ENCODE measurements at places on chromosomes 3 and 15.

GRCh38 chr15:35293353-35294130, 208.4 kb upstream of the NANOGP8 start:
- DNase-seq: no peak

- no peak for DNase-seq
Observed at GRCh38 chr3:111895071-111895470, 36.0 kb downstream of the PHLDB2 start.

DNA sequence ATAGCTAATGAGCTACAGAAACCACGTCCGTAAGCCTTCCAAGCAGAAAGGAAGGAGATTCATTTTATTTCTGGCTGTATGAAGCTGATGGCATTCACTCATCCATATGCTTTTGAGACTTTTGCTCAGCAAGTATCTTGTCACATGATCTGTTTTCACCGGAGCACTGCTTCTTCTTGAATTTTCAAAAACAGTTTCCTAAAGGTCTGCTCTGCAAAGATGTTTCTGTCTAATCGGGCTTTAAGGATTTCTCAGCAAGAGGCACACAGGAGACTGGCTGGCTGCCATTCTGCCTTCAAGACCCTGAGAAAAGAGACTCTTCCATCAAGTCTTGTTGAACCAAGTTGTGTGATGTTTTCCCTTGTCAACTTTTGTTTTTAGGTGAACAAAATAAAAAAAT, 289.6 kb upstream of the LYSMD4 start:
- no peak for DNase-seq

GRCh38 chr15:90638201-90638691, 78.9 kb upstream of the BLM start:
- DNase-seq: no peak

GRCh38 chr3:44427683-44428082, 49.8 kb downstream of the ZNF445 start:
- DNase-seq: no peak

GRCh38 chr3:32602206-32602605, 31.5 kb upstream of the DYNC1LI1 start:
- DNase-seq: no peak

DNA sequence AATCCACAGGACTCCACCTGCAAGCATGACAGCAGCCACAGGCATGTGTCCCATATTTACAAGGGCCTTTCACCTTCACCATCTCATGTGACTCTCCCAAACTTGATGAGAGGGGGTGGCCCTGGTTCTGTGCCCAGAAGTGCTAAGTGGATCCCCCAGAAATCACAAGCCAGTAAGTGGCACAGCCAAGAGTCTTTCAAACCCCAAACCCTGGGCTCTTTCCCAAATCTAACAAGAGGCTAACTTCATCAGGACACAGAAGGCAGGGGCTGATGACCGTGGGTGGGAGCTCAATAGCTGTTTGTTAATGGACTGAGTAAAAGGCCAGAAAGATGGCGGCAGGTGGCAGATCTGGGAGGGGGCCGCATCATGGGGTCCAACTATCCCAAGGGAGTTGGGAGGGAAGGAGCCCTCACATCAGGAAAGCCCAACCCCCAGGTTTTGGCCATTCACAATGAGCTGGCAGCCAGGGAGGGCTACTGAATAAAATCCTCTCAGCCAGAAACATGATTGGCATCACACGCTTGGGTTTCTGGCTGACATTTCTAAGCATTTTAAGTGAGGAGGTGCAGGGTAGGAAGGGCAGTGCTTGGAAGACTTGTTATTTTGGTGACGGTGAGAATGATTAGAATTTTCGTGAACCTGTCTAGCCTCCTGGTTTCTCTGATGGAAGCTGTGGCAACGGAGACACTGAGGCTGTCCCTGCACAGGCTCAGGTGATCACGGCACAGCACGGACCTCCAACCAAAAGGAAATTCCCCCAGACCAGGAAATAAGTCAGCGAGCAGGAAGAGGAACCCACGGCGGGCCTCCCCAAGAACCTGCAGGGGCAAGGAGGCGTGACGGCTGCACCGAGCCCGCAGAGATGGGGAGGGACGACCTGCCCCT, 109.3 kb downstream of the OXNAD1 start:
- no peak for DNase-seq

- DNase-seq: no peak
Observed at GRCh38 chr3:178182337-178182779, 353.9 kb upstream of the KCNMB2 start.

DNA sequence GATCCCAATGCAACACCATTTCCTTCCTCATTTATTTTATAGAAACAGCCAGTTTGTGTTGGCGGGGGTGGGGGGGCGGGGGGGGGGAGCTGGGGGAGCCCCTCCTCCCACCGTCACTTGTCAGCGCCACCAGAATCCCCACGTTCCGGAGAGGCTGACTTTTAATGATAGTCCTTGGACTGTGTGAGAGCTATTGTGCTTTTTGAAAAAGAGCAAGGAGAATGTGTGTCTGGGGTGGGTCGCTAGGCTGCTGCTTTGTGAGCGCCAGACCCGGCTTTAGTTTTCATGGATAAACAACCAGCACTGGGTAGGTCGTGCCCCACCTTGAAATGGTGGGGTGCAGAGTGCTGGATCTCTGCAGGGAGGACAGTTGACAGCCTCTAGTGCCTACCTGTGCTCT, 135.0 kb upstream of the ONECUT1 start:
- DNase-seq: no peak

Data from hypothalamus (tissue), 51 donors.